ENCODE measurements at places on chromosomes 16 and 17. TPM values are rescaled to one million over a fixed set of nuclear protein-coding genes. Genes with fewer than 3 reads are reported as not detected.

DNA sequence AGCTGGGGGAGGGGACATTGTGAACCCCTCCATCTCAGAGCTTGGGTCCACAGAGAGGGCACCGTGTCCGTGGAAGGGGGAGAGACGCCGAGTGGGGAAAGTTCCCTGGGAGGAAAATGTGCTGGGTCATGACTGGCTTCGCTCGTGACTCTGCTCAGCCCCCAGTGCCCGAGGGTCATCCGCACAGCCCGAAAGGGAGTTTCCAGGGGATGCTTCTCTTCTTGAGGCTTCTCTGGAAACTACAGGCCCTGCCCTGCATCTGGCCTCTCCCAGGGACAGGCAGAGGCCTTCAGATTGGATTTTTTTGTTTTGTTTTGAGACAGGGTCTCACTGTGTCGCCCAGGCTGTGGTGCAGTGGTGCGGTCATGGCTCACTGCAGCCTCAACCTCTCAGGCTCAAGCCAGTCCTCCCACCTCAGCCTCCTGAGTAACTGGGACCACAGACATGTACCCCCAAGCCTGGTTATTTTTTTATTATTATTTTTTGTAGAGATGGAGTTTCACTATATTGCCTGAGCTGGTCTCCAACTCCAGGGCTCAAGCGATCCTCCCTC, 9.8 kb upstream of the GSE1 start:
- H3K27me3 ChIP-seq = no peaks in the 10 kb centered on the region
- H3K36me3 ChIP-seq = no peaks in the 10 kb centered on the region
- no peak for DNase-seq
- H3K4me1 ChIP-seq = peaks cover 7% of the 10 kb centered on the region
- no peak overlapping the region for H3K27ac ChIP-seq

DNA sequence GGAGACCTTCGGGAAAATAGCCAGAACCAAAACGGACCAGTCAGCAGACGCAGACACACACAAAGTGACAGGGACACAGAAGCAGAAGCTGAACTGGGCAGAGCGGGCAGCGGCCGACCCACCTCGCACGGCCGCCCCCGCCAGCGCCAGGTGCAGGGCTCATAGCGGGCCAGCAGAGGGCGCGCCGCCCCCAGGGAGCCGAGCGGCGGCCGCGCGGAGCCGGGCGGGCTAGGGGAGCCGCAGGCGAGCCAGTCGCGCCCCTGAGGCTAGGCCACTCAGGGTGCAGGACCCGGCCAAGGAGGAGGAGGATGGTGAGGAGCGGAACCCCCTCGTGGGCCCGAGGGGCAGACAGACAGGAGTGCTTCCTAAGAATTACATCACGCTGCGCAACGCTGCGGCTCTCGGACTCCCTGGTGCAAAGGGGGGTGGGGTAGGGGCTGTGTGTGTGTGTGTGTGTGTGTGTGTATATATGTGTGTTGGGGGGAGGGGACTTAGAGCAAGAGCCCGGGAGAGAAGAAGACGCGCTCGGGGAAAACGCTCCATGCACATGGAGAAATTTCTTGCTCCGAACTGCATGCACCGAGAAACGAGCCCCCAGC, 913 bp upstream of the NOG start:
- no peak overlapping the region for H3K27ac ChIP-seq
- no peaks in the 10 kb centered on the region for H3K36me3 ChIP-seq
- H3K4me3 ChIP-seq = peak overlapping the region; percentile 57

DNA sequence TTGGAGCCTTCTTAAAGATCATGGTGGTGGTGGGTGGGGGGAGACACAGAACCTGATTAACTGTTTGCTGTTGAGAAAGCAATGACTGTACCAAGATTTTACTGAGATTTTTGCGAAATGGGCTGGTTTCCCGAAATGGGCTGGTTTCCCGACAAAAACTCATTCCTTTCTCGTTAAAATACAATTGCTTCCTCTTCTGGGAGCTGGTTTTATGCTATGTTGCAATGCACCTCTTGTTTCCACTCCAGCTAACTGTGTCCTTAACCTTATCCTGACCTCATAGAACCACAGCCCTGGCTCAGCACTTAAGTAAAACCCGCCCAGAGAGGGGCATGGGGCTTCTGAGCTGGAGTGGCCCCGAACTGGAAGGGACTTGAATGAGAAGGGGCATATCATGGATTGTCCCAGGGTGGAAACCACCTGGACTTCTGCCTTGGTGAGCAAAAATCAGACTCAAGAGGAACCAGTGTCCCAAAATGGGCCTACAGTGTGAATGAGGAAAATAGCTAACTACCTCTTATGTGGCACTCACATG, 20.9 kb downstream of the FAM20A start:
- H3K27me3 ChIP-seq = 0 out of 2 replicates have a peak, but pooled peaks cover 2% of the 10 kb centered on the region
- DNase-seq = peak; percentile 17
- no peak overlapping the region for H3K4me3 ChIP-seq
- no peaks in the 10 kb centered on the region for H3K36me3 ChIP-seq

GRCh38 chr16:86710602-86710950, 132.2 kb downstream of the FOXL1 start:
- H3K36me3 ChIP-seq = no peaks in the 10 kb centered on the region
- peaks cover 11% of the 10 kb centered on the region for H3K27me3 ChIP-seq
- H3K27ac ChIP-seq = no peak overlapping the region
- DNase-seq = no peak
- H3K4me1 ChIP-seq = no peaks in the 10 kb centered on the region

GRCh38 chr17:45580924-45581323, 90.4 kb upstream of the PLEKHM1 start:
- H3K4me3 ChIP-seq = no peak overlapping the region
- no peak overlapping the region for H3K27ac ChIP-seq
- no peak for DNase-seq
- H3K4me1 ChIP-seq = peaks cover 2% of the 10 kb centered on the region
- H3K27me3 ChIP-seq = no peaks in the 10 kb centered on the region

DNA sequence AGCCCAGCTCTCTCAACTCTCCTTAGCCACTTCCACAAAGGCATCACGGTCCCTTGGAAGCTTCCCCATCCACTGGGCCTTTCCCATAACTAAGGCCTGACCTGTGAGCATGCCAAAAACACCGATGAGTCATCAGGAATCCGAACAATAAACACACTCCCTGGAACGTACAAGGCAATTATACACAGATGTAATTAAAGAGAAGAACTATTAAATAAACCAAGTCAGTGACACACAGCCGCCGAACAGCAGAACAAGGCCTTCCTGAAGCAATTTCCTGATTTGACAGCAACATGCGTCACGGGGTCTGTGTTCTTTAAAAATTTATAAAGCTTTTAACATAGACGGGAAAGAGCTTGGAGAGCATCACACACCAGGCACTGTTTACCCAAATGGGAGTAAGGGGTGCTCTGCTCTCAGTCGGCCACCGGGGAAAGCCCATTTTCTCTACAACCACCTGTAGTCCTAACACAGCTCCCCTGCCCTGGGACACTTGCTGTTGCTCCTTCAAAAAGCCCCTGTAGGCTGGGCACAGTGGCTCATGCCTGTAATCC, 29.4 kb downstream of the COG7 start:
- H3K4me1 ChIP-seq = peaks cover 24% of the 10 kb centered on the region
- peak overlapping the region; percentile 73 for H3K27ac ChIP-seq
- DNase-seq = peak; percentile 99
- H3K27me3 ChIP-seq = no peaks in the 10 kb centered on the region
- no peak overlapping the region for H3K4me3 ChIP-seq

GRCh38 chr16:28013878-28014277, 49.6 kb downstream of the GSG1L start:
- no peak overlapping the region for H3K4me3 ChIP-seq
- H3K36me3 ChIP-seq = no peaks in the 10 kb centered on the region
- no peak for DNase-seq
- H3K27me3 ChIP-seq = peaks cover 10% of the 10 kb centered on the region
- no peak overlapping the region for H3K27ac ChIP-seq
- 0 out of 2 replicates have a peak, but pooled peaks cover 2% of the 10 kb centered on the region for H3K4me1 ChIP-seq

DNA sequence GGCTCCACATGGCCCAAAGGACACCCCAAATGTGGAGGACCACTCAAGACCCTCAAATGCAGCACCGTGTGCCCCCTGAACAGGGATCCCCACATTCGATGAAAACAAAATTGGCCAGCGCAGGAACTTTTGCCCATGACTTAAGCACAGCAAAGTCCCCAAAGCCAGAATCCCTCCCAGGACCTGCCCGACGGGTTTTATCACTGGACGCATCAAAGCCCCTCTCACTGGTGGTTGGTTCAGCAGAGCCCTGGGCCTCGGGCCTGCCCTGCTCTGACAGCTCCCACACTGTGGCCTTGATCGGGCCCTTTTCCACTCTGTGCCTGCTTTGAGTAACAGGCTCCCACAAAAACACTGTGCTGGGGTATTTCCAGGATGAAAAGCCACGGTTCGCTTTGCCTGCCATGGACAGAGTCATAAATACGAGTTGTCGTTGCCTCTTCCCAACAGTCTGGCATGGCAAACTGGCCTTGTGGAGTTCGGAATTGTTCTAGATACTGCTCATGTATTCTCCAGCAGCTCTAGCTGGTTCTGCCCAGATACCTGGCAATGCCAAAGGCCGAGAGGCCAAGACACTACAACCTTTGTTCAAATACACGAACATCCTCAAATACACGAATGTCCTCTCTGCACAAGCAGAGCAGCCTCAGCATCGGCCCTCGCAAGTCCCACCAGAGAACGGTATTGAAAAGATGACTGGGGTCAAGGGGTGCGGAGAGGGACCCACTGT, 46.4 kb downstream of the TBC1D16 start:
- H3K4me1 ChIP-seq = peaks cover 39% of the 10 kb centered on the region
- H3K36me3 ChIP-seq = no peaks in the 10 kb centered on the region
- H3K27me3 ChIP-seq = no peaks in the 10 kb centered on the region

DNA sequence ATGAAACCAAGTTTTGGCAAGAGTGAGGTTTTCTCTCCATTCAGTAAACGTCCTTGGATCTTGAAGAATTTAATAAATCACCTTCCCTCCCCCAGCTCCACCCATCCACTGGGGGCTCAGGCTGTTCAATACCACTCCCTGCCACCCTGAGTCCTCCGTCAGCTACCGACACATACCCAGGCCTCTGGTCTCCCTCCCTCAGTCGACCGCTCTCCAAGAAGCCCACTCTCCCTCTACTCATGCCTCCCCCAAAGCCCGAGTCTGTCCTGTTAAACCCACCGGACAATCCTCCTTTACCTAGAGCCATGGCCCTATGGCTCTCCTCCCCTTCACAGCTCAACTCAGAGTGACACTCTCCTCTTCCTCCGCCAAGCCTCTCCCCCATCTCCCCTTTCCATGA, 19.7 kb upstream of the SLC4A1 start:
- H3K4me1 ChIP-seq = no peaks in the 10 kb centered on the region

DNA sequence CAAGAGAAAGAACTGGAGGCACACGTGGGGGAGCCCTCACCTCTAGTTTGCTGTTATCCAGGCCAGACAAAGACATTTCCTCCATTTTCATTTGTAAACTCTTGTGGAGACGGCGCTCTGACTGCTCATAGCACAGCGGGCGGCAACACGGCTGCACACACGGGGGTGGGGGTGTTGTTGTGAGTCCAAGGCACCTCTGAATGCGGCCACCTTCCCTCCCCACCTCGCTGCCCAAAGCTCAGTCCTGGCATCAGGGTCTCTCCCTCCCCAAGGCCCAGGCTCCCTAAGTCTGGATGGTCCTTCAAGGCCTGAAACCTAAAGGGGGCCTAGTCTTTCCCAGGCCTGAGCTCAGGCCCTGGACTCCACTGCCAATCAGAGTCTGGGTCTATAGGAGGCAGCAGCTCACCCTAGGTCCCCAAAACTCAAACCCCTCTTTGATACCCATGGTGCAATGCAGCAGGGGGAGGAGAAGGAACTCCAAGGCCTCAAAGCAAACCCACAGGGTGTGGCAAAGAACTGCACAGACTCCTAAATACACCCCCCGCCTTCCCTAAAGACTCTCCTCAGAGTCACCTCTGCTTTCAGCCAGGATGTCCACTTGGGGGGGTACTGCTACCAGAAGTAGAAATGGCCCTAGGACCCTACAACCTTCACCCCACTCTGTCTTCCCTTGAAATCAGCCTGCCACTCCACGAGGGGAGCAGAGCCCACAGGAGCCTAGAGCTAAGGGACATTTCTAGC, 1.5 kb downstream of the ATXN7L3 start:
- peak overlapping the region; percentile 96 for H3K27ac ChIP-seq
- peak overlapping the region; percentile 83 for H3K4me3 ChIP-seq
- DNase-seq = peak; percentile 41
- peaks cover 39% of the 10 kb centered on the region for H3K36me3 ChIP-seq

GRCh38 chr17:80030730-80031410, 4.8 kb downstream of the TBC1D16 start:
- H3K27me3 ChIP-seq = no peaks in the 10 kb centered on the region
- peaks cover 16% of the 10 kb centered on the region for H3K4me1 ChIP-seq
- no peaks in the 10 kb centered on the region for H3K36me3 ChIP-seq
- no peak for DNase-seq

DNA sequence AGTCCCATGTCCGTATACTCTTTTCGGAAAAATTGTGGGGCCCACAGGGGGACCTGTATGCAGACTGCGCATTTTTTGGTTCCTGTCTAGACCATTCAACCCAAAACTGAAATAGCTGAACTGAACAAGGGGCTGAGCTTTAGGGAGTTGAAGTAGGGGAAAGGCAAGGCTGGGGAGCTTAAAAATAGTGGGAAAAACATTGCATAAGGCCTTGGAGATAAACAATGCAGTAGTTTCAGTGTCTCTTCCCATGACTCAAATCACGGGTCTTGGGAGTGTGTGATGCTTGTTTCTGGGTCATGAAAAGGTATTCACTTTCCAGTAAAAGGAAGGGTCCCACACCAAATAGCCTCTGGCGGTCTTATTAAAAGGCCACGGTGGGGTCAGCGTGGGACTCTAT, 402.8 kb upstream of the SALL1 start:
- H3K36me3 ChIP-seq = no peaks in the 10 kb centered on the region
- H3K4me1 ChIP-seq = peaks cover 14% of the 10 kb centered on the region
- no peaks in the 10 kb centered on the region for H3K27me3 ChIP-seq
- H3K4me3 ChIP-seq = no peak overlapping the region
- no peak overlapping the region for H3K27ac ChIP-seq

DNA sequence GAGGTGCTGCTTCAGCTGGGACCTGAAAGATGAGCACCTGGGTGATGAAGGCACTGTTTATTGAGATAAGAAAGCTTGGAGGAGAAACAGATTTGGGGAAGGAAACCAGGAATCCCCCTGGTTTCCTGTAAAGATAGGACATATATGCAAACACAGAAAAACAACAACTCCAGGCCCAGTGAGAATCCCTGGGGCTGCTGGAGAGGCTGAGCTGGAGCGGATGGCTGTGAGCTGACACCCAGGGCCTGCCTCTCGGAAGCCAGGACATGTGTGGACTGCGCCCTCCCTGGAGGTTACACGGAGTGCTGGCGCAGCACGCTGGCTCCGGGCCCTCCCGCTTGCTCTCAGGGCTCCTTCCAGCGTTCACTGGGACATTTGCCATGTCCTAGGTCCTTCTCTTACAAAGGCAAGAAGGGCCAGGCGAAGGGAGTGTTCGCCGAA, 57.5 kb downstream of the CYB5B start:
- DNase-seq = peak; percentile 48
- H3K27ac ChIP-seq = peak overlapping the region; percentile 52

The MPV17L gene
- total RNA-seq = not detected

The TMIGD1 gene
- not detected for total RNA-seq

The SPATA32 gene
- under 0.01 TPM for total RNA-seq

The TMEM220 gene
- total RNA-seq = 1.1 TPM

The CBLN1 gene
- not detected for total RNA-seq

The MGAT5B gene
- 0.56 TPM for total RNA-seq

The GNG13 gene
- total RNA-seq = not detected

The EFNB3 gene
- total RNA-seq = 0.54 TPM

The SCNN1B gene
- total RNA-seq = not detected
